HT1080 (cell line): ENCODE measurements at places on chromosomes 4 and X. TPM values are rescaled to one million over a fixed set of nuclear protein-coding genes. Genes with fewer than 3 reads are reported as not detected.

GRCh38 chrX:41133551-41133950 lies 48.3 kb downstream of the USP9X start:
- DNase-seq = no peak

KDR gene
- total RNA-seq = 0.17 and 0.58 TPM in 2 replicates

GRCh38 chrX:136310411-136310810 lies 9.6 kb downstream of the ADGRG4 start:
- peak; percentile 71 for DNase-seq

GRCh38 chrX:133461231-133461630 lies 45.9 kb upstream of the GPC4 start:
- no peak for DNase-seq
